Stomach (tissue), 19 donors: ENCODE measurements at places on chromosomes 3 and 15. TPM values are rescaled to one million over a fixed set of nuclear protein-coding genes. Genes with fewer than 3 reads are reported as not detected.

DNA sequence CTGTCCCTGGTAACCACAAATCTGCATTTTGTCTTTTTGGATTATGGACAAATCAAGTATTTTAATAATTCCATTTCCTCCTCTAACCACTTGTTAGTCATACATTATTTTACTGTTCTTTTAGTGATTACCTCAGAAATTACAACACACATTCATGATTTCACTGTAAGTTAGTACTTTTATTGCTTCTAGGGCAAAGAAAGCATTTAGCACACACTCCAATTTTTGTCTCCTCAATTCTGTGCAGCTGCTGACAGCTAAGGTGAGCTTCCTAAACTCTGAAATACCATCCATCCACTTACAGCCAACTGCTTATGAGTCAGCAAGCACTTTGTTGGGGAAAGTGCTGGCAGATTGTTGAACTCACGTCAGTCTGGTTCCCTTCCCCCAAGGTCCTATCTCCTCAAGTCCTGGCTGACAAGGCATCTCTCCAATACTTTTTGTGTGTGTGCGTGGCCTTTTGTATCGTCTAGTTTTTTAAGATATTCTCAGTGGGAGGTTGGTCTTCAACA, 49.4 kb upstream of the TNFAIP8L3 start:
- H3K4me1 ChIP-seq: no peaks in the 10 kb centered on the region
- no peak overlapping the region for H3K4me3 ChIP-seq
- H3K27me3 ChIP-seq: no peaks in the 10 kb centered on the region
- DNase-seq: no peak
- no peaks in the 10 kb centered on the region for H3K36me3 ChIP-seq
- H3K27ac ChIP-seq: no peak overlapping the region

DNA sequence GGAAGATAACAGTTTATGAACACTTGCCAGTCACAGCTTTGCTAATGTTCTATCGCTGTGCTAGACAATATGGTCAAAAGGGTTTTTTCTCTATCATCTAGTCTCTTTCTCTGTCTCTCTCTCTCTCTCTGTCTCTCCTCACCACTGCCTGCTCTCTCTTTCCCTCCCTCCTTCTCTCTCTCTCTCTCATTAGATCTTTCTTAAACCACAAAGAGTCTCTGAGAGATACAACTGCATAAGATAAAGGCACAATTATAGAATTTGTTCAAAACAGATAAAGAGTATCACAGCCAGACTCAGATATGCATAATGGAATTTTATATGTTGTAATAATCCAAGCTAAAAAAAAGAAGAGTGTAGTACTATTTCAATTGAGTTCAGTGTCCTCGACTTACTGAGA, 258.4 kb downstream of the MECOM start:
- H3K4me3 ChIP-seq: no peak overlapping the region
- H3K4me1 ChIP-seq: peaks cover 70% of the 10 kb centered on the region
- H3K27me3 ChIP-seq: no peaks in the 10 kb centered on the region
- no peak overlapping the region for H3K27ac ChIP-seq
- no peak for DNase-seq

- no peaks in the 10 kb centered on the region for H3K4me1 ChIP-seq
- H3K27me3 ChIP-seq: no peaks in the 10 kb centered on the region
- no peak overlapping the region for H3K27ac ChIP-seq
- DNase-seq: no peak
Observed at GRCh38 chr3:172951511-172951910, 189.5 kb downstream of the SPATA16 start.

DNA sequence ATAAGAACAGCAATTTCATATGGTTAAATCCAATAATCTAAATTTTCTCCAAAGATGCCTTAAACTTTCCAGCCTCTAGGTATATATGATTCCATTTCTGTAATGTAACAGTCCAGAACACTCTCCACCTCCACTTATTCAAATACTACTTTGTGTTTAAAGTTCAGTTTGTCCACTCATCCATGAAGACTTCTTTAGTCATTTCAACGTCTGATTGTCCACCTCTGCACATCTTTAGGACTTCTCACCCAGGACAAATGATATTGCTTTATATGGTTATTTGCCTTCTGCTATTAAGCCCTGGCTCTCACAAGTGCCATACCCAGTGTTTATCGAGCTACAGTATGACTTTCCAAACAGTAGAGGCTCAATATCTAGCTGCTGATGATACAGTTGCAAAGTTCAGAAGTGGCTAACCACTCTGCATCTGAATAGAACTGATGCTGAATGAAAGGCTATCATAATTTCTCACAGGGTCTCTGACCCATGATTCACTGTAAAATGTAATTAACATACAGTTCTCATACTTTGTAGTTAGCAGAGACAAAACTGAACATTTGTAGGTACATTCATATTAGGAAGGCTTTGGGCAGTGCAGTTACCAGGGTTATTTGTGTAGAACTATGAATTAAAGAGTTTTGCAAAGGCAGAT, 93.7 kb upstream of the MBNL1 start:
- H3K4me1 ChIP-seq: no peaks in the 10 kb centered on the region
- no peaks in the 10 kb centered on the region for H3K27me3 ChIP-seq
- no peak overlapping the region for H3K27ac ChIP-seq
- DNase-seq: no peak
- no peaks in the 10 kb centered on the region for H3K36me3 ChIP-seq
- H3K4me3 ChIP-seq: no peak overlapping the region

DNA sequence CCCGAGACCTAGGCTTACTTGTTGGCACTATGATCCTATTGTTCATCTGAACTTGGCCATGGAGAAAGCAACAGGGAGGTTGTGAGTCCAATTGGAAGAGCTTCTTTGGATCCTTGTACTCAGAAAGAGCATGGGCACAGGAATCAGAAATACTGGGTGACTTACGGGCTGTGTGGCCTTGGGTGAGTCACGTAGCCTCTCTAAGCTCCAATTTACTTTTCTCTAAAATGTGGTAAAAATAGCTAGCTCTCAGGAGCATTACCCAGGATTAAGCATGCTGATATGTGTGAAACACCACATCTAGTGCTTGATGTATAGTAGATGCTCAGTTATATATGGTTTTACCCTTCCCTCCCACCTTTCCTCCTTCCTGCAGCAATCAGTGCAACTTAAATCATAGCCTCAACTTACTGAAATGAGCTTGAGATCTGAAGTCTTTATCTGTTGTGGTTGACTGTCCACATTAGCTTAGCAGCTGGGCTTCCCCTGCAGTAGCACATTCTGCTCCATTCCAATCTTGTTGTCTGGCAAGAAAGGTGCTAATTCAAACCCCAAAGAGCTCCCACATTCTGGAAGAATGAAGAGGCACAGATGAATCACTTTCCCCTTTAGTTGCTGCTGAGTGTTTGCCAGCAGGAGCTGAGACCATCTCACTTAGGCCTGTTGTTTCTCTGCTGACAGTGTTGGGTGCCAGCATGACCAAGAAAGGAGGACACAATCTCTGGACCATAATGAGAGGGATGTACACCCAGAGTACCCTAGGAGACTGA, 299.1 kb upstream of the TRIM42 start:
- H3K27me3 ChIP-seq: no peaks in the 10 kb centered on the region
- DNase-seq: no peak
- no peaks in the 10 kb centered on the region for H3K4me1 ChIP-seq
- H3K4me3 ChIP-seq: no peak overlapping the region

DNA sequence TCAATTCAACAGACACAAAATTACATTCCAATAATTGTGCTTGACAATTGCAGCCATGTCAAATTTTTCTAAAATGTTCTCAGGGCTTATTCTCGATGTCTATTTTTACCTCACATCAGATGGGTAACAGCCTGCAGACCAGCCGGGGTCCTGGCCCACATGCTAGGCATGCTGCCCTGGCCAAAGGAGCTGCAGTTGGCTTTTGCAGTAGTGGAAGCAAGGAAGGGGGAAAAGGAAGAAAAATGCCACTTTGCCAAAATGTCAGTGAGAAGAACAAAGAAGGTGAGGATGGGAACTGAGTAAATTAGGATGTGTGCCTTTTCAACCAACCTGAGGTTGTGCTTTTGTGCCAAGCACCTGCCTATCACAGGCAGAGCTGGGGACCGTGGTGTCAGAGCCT, 161.0 kb downstream of the FOXB1 start:
- no peak overlapping the region for H3K27ac ChIP-seq
- H3K4me3 ChIP-seq: no peak overlapping the region
- no peak for DNase-seq
- H3K27me3 ChIP-seq: peaks cover 13% of the 10 kb centered on the region
- no peaks in the 10 kb centered on the region for H3K36me3 ChIP-seq

DNA sequence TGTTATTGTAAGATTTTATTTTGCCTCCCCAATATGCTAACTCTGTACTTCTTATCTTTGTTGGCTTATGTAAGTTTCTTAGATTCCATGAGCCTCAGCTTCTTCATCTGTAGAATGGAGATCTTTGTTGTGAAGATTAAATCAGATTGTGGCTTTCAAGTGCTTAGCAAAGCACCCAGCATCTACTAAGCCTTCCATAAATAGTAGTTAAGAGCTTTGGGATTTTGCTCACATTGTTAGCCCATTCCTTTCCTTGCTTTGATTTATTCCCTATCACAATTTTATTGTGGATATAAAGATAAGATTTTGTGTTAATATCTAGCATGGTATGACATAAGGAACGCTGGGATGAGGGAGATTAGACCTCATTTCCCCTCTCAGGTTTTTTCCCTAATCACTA, 501.4 kb downstream of the PYDC2 start:
- H3K4me1 ChIP-seq: no peaks in the 10 kb centered on the region
- no peaks in the 10 kb centered on the region for H3K36me3 ChIP-seq
- no peak overlapping the region for H3K27ac ChIP-seq
- DNase-seq: no peak

- DNase-seq: no peak
- no peaks in the 10 kb centered on the region for H3K27me3 ChIP-seq
- peak overlapping the region; percentile 100 for H3K27ac ChIP-seq
- peaks cover 37% of the 10 kb centered on the region for H3K36me3 ChIP-seq
- H3K4me3 ChIP-seq: peak overlapping the region; percentile 97
Observed at GRCh38 chr3:101850246-101851051, 1.1 kb downstream of the NFKBIZ start.

GRCh38 chr3:129612534-129613366, 6.3 kb upstream of the PLXND1 start:
- H3K36me3 ChIP-seq: no peaks in the 10 kb centered on the region
- H3K4me1 ChIP-seq: peaks cover 55% of the 10 kb centered on the region
- no peak for DNase-seq
- H3K27me3 ChIP-seq: no peaks in the 10 kb centered on the region

DNA sequence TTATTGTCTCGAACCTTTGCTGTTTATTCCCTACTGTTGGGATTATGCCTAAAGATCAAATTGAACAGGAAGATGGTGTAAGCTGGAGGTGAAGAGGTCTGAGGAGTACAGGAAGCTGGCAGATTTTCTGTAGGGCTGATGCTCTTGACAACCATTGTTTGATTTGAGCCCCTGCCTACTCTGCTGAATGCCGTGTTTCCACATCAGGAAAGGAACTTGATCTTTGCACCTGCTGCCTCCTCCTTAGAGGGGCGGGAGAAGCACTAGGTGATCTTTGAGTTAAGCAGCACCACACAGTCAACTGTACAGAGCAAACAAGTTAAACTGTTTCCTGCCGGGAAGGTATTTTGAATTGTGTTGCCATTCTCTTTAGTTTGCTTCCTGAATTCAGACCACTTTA, 364.6 kb upstream of the EPHA6 start:
- no peak overlapping the region for H3K4me3 ChIP-seq
- H3K27me3 ChIP-seq: no peaks in the 10 kb centered on the region
- H3K36me3 ChIP-seq: no peaks in the 10 kb centered on the region

- peak overlapping the region; percentile 56 for H3K27ac ChIP-seq
- no peaks in the 10 kb centered on the region for H3K27me3 ChIP-seq
- DNase-seq: peak; percentile 50
- no peaks in the 10 kb centered on the region for H3K36me3 ChIP-seq
- no peak overlapping the region for H3K4me3 ChIP-seq
Observed at GRCh38 chr3:16050641-16051467, 123.6 kb upstream of the GALNT15 start.

DNA sequence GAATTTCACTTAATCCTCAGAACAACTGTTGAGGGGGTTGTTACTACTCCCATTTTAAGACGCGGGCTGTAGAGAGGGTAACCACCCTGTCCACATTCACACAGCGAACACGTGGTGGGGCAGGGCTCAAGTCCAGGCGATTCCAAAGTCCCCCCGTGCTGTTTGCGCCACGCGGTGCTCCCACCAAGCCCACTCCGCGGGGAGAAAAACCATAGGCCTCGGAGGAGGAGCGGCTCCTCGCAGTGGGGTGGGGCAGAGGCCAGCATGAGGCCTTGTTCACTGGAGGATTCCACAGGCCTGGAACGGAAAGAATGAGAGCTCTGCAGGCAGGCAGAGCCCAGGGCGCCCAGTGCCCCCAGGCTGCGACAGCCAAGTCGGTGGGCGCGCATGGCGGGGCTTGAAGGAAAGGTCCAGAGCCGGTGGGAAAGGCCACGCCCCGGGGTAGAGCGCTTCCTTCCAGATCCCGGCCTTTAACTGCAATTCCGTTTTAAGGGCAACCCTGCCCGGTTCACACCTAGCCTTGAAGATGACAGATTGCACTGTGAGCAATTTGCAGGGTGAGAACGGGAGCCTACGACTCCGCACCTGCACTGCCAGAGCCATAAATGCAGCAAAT, 161.8 kb upstream of the TBL1XR1 start:
- H3K4me1 ChIP-seq: peaks cover 60% of the 10 kb centered on the region
- no peaks in the 10 kb centered on the region for H3K36me3 ChIP-seq
- H3K27me3 ChIP-seq: no peaks in the 10 kb centered on the region
- DNase-seq: peak; percentile 41

DNA sequence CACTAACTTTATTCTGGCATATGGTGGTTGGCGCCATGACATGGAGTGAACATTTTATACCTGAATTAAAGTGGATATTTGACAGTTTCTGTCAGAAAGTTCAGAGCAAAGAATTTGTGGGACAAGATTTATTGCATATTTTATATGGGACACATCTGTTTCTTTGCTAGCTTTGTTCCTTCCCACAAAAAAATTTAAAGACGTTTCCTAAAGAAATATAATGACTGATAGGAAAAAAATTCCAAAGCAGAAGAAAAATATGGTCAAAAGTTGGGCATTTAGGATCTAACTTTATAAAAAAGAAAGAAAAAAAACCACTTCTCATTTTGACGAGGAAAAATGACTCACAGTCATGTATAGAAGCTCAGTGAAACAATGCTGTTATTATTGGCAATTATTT, 101.6 kb downstream of the GREM1 start:
- H3K27ac ChIP-seq: no peak overlapping the region
- H3K4me1 ChIP-seq: no peaks in the 10 kb centered on the region
- no peak for DNase-seq
- H3K27me3 ChIP-seq: no peaks in the 10 kb centered on the region

Gene SERF2
- 1,195 TPM for total RNA-seq

Gene CTNNB1
- 658 TPM for total RNA-seq

Gene PPP2R3A
- total RNA-seq: 34.7 TPM

Gene ZNF662
- 4.7 TPM for total RNA-seq

Gene CATSPER2
- 7.8 TPM for total RNA-seq

Gene CLEC3B
- total RNA-seq: 73.6 TPM

Gene PXK
- total RNA-seq: 54.0 TPM
